ENCODE measurements at places on chromosomes 7 and 10.

- no peak for DNase-seq
Measured at GRCh38 chr7:90726623-90727022, 130.5 kb downstream of the CDK14 start.

DNA sequence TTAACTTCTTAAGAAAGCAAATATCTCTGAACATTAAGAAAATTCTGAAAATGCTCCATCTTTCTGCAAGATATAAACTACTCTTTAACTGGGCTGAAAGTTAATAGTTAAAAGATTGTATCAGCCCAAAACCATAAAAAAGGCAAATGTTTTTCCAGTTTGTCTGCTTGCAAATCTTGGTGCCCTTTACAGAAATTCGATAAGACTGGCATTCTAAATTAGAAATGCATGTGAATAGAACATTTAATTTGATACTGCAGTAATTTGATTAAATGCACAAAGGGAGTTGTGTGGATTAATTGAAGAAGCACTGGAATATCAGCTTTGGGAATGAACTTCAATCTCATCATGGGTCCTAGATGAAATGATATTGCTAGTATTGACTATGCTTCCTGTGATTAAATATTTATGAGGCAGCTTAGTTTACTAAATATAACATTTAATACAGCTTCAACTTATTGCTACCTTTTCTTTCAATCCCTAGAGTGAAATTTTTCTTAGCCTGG lies 78.4 kb downstream of the IQUB start:
- DNase-seq = no peak

- DNase-seq = no peak
Measured at GRCh38 chr10:119516381-119517234, 25.9 kb downstream of the RGS10 start.

- DNase-seq = no peak
Measured at GRCh38 chr10:97427571-97428179, 1.7 kb downstream of the PGAM1 start.

DNA sequence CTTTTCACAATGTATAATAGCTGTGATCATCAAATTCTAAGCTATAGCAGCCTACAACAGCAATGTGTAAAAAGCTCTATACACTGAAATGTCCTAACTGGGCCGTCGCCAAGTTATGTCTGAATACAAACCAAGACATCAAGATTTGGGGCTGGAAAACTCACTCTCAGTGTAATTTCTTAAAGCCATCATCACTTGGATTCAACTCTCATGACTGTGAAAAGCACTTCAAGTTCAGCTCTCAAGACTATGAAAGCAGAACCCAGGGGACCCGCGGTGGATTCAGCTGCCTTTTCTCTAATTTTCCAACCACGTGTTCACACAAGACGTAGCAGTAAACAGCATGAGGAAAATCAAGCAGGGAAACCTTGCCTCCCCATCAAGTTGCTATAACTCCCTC lies 15.8 kb upstream of the ZNRF2 start:
- no peak for DNase-seq

GRCh38 chr7:1679966-1680730 lies 10.1 kb downstream of the ELFN1 start:
- DNase-seq = no peak

DNA sequence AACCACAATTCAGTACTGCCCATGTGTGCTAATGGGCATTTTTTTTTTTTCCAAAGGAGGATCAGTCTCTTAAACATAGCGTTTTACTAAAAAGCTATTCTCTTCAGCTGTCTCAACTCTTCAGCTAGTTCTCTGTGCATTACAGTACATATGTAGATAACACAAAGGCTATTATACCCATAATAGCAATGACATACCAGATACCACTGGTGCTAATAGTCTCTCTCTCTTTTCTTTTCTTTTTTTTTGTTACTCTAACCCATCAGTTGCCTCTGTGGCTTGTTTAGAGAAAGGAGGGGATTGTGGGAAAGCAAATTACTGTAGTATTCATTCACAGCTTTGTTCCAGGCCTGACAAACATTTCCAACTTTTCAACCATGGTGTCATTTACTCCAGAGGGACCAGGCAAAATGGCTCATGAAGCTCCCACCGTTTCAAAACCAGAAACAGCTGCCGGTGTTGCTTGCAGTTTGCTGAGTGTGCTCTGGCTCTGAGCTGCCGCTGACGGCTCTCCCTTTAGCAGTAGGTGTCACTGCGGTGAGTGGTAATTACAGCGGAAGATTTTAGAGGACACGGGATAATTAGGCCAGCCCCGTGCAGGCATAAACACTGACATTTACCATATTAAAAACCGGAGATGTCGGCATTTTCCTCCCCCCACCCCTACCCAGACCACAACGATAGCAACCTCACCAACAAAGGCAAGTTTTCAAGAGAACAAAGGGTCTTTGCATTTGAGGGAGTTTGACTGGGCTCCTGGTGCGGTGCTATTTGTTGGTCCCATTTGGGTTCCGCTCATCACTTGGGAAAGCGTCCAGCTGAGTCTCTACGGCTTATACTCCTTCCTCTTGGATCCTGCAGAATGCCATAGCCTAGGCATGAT lies 1005.5 kb downstream of the KCNMA1 start:
- no peak for DNase-seq

DNA sequence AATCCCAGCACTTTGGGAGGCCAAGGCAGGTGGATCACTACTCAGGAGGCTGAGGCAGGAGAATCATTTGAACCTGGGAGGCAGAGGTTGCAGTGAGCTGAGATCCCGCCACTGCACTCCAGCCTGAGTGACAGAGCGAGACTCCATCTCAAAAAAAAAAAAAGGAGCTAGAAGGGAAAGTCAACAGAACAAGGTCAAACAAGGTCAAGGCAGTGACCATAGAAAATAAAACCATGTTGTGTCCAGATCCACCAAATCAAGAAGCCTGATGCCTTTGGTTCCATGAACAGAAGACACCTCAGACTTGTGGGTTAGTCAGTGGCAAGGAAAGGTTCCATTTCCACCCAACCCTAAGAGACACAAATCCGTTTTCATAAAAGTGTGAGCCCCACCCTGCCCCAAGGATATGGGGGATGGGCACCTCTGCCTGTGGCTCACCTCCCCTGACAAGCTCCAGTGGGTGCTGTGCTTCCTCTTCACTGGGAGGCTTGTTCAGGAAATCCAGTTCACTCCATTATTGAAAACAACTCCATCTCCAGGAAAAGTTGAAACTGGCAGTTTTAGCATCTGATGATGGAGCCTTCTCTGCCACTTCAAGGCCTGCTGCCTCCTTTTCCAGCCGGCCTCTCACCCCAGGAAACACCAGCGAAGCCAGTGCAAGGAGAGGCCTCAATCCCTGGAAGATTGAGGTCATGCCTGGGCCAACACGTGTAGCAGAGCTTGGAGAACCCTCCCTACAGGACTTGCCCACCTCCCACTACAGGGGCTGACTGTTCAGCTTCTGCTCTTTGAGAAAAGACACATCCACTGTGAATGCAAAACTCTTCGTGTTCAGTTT lies 152.9 kb downstream of the NRF1 start:
- DNase-seq = no peak

DNA sequence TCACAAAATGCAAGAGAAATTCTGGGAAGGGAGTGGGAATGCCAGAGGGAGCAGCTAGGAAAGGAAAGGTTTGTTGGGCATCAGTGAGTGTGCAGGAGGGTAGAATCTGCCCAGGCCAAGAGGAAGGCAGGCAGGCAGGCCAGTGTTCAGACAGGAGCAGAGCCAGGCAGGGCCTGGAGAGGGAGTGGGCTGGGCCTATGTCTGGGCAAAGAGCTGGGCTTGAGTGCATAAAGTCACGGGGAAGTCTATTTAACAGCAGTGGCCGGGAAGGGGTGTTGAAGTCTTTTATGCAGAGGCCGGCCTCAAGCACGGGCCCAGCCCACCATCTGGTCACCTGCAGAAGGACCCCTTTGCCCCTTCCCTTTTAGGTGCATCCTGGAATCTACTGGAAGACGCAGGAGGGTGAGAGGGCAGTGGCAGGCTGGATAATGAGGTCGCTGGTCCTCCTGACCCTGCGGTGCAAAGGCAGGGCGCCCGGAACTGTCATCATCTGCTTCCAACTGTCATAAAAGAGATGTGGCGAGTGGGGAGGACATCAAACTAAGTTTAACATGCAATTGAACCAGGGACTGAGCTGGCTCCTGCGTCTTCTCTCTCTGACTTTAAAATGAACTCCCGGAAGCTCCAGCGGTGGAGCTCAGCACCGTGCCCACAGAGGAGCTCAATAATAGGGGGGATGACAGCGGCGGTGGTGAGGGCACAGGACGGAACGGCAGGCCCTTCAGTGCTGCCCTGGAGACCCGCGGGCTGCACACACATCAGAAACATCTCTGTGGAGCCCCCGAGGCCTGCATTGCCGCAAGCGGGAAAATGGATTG lies 29.5 kb downstream of the CARD11 start:
- DNase-seq = no peak

- DNase-seq = no peak
Measured at GRCh38 chr7:56291-56913, 136.0 kb upstream of the FAM20C start.

DNA sequence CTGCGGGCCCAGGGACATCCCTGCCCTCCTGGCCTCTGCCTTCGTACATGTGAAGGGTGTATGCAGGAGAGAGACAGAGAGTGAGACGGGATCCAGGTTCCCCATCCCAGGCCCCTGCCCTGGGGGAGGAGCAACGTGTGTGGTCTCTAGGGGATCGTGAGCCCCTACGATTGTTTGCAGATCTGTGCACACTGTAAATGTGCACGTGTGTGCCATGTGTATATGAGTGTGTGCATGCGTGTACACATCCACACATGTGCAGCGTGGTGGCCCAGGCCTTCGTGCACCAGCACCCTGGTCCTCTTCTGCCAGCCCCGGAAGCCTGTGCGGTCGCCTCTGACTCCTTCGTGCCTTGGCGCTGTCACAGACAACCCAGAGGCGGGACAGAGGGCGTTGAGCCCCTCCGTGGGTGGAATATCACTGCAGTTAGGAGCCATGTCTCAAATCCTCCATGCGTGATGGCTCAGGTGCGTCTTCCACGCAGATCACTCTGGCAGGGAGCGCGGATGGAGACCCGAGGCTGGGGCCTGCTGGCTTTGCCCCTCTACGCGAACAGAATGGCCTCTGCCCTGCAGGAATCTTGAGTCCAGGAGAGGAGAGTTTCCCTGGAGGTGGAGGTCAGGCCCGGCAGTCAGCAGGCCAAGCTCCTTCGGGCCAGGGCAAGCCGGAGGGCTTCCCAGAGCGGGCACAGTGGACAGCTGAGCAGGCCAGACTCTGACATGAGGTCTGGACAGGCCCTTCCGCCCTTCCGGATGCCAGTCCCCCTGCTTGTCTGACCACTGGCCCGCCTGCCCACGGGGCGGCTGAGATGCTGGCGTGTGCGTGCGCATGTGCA lies 97.5 kb downstream of the UNCX start:
- DNase-seq = no peak

DNA sequence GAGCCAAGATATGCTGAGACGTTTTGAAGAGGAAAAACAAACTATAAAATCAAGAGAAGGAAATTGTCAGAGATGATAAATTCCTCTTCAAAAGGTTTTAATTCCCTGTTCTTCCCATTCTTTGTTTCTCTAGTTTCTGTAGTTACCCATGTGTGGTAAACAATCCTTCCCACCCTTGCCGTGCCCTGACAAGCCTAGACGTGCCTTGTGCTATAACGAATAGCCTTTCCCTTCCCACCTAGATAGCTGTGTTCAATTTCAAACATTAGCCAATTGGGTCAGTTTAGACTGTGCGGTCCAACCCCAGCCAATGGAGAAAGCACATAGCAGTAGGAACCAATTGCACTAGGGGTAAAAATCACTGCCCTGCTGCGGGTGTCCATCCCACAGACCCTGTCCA lies 138.1 kb downstream of the RALA start:
- no peak for DNase-seq

GRCh38 chr10:101489355-101489754 lies 98.7 kb downstream of the POLL start:
- DNase-seq = no peak

GRCh38 chr10:88042160-88043100 lies 179.0 kb downstream of the PTEN start:
- DNase-seq = no peak

DNA sequence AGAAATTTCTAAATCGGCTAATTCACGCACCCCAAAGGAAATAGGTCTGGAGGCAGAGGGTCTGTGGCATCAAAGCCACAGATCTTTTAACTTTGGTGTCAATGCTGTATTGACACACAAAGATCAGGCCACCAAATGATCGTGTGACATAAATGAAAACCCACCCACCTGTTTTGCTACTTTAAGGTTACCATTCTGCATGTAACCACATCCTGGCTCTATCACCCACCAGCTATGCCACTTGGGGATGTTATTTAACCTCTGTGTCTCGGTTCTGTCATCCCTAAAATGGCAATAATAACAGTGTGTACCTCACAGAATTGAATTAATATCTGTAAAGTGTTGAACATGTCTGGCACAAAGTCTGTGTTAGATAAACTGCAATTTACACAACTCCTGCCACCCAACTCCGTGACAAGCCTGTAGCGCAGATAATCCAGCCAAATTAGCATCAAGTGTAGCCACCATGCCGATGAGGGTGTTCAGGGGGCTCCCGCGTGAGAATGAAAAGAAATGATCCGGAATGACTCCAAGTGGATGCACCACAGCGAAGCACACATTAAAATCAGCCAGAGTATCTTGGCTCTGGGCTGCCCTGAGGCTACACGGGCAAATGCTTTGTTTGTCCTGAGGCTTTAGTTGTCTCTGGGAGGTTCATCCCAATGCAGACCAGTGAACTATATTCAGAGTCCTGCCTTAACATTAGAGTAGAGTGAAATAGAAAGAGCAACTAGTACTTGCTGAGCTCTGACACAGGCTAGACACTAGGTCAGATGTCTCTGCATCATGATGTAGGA lies 158.4 kb upstream of the NEBL start:
- DNase-seq = no peak

- no peak for DNase-seq
Measured at GRCh38 chr10:110651044-110651958, 7.2 kb downstream of the RBM20 start.

- DNase-seq = no peak
Measured at GRCh38 chr7:85019778-85020177, 167.1 kb downstream of the SEMA3D start.

DNA sequence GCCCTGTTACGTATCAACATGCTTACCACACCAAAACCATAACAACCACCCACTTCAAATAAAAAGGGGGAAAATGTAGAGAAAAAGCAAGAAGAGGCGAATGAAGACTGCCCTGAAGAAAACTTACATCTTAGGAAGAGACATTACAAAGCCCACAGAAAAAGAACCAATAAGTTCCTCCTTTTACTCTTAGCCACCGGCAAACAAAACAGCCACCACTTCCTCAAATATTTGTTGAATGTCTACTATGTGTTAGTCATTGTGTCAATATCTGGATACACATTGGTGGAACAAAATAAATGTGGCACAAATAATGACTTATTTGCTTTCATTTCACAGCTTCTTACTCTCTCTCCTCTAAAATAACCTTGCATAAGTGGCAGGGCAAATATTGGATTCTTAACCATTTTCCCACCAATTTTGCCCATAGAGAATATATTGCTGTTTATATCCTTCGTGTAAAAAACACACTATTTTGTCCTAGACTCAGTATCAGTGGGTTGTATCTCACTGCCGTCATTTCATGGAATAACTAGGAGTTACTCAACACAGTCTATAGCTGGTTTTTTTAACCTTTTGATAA lies 106.8 kb downstream of the ANK3 start:
- no peak for DNase-seq

GRCh38 chr7:158742065-158742821 lies 37.6 kb upstream of the NCAPG2 start:
- no peak for DNase-seq

GRCh38 chr10:23877791-23878320 lies 331.1 kb upstream of the KIAA1217 start:
- no peak for DNase-seq

- DNase-seq = no peak
Measured at GRCh38 chr7:70695795-70696083, 436.2 kb upstream of the GALNT17 start.

Measured in occipital lobe (tissue), 3 donors.